Upper lobe of left lung (tissue), 6 donors: ENCODE measurements at places on chromosomes 11 and 22. TPM values are rescaled to one million over a fixed set of nuclear protein-coding genes. Genes with fewer than 3 reads are reported as not detected.

DNA sequence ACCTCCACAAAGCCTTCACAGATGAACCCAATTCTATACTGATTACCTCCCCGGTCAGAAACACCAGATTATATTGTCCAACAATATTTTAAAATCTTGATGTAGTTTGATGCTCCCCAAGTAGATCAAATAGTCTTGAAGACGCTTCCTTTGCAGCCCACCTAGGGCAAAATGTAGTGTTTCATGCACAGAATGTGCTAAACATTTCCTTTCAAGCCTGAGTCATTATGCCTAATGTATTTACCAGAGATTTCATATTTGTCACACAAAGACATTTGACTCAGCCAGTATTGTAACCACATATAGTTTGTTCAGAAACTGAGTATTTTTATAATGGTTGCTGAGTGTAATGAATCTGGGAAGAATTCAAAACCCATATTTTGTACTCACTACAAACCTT is 1396.8 kb downstream of the LRRC4C start:
- no peak for DNase-seq

GPR83 gene
- not detected for total RNA-seq

SCGB1A1 gene
- 1,988 TPM for total RNA-seq

NCF4 gene
- 28.2 TPM for total RNA-seq

DNA sequence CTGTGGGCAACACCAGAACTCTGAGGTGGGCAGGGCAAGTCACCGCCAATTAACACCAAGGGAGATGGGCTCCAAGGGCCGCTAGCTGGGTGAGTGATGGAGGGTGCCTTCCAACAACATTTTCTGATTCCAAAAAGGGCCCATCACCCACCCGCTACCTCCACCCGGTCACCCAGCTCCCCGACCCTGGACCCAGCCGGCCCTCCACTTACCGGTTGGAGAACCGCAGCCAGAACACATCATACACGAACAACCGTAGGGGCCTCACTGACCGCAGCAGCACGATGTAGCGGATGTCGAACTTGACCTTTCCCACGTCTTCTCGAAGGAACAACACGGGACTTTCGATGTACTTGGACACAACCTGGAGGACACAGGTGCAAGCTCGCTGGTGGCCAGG is 14.7 kb downstream of the TTLL12 start:
- DNase-seq, result no peak

- DNase-seq, result no peak
These were observed 25.6 kb upstream of the ZDHHC13 start for GRCh38 chr11:19091366-19091765.

GRCh38 chr11:134481933-134482527 is 70.0 kb upstream of the B3GAT1 start:
- DNase-seq, result no peak

GRCh38 chr11:8656291-8656690 is 26.2 kb downstream of the TRIM66 start:
- DNase-seq, result no peak

- DNase-seq, result no peak
These were observed 31.0 kb upstream of the RFPL3 start for GRCh38 chr22:32326647-32327046.

OR52I2 gene
- total RNA-seq, result not detected

- no peak for DNase-seq
These were observed 106.5 kb downstream of the TMEM135 start for GRCh38 chr11:87144252-87144651.

HIC2 gene
- 11.5 TPM for total RNA-seq

CBLIF gene
- total RNA-seq, result not detected

DNA sequence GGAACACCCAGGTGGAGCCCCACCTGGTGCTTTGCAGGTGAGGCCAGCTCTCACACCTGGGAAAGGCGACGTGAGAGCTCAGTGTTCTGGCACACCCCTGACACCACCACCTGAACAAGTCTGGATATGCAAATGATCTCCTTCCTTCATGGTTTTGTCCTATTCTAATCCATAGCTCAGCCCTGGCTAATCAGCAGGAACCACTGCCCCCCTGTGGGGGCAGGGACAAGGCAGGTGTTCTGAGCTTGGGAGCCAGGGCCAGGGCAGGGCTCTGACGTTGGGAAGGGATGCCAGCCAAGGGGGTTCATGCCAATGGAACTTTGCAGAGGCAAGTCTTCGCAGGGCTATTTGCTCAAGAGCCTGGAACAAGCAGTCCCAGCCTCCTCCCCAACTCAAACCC is 144.2 kb downstream of the TRIM29 start:
- DNase-seq, result no peak
